ENCODE measurements at places on chromosomes 2 and 18.

GRCh38 chr2:100018341-100019193 lies 123.8 kb downstream of the AFF3 start:
- DNase-seq, result no peak

GRCh38 chr18:45330170-45330594 lies 285.1 kb upstream of the SLC14A2 start:
- no peak for DNase-seq

DNA sequence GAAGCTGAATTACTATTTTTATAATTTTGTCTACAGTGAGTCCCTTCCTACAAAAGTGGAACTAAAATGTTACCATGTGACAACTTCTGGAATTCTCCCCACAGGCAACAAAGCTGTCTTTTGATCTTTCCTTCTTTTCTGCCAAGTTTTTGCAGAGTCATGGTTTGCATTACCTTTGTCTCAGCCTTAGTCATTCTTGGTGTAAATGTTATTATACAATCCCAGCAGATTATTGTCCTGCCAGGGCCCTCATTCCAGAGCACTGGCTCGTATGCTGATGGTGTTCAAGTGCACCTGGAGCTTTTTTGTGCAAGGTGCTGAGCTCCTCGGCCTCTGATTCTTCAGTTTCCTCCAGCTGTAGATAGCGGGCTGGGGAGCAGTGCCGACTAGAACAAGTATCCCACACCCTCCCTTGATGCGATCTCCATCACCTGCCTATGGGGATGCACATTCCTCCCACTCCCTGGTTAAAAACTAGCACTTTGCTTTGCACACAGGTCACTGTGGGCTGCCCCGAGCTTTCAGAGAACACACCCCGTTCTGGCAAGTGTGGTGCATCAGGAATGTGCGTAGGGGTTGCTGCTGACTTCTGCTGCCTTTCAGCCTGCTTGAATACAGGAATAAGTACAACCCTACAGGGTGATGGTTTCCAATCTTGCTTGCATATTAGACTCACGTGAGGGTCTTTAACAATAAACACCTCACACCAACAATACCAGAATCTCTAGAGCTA lies 263.6 kb downstream of the RNF144A start:
- no peak for DNase-seq

- DNase-seq, result no peak
Observed at GRCh38 chr2:54708584-54709335, 14.7 kb upstream of the EML6 start.

DNA sequence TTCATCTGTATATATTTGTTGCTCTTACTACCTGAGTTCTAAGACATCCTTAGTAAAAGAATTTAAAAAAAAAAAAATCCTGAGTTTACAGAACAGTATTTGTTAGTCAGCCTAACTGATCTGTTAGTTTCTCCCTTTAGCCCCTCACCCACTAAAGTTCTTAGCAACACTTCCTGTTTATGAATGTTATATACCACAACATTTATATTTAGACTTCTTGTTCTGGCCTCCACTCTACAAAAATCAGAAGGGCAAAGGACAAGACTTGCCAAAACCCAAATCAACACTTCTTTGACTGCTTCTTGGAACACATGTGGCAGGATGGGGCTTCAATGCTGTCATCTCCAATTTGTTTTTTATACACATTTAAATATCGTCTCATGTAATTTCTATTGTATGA lies 71.1 kb downstream of the MGAT5 start:
- DNase-seq, result no peak

DNA sequence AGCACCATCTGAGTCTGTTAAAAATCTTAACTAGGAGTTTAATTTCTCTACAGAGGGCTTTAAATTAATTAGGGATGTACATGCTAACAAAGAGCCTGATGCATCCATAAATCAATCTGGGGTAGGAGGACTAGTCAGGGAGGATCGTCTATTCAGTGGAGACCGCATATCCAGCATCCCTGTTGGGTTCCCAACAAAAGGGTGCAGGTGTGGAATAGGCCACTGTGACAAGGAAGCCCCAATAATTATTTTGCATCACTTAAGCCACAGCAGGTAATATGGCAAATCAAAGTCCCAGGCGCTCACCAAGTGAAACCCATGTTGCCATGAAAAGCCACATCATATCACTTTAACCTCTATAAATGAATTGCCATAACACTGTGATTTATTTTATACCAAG lies 392.3 kb downstream of the NCKAP5 start:
- DNase-seq, result no peak

- DNase-seq, result no peak
Observed at GRCh38 chr2:25400169-25400568, 58.4 kb upstream of the DNMT3A start.

DNA sequence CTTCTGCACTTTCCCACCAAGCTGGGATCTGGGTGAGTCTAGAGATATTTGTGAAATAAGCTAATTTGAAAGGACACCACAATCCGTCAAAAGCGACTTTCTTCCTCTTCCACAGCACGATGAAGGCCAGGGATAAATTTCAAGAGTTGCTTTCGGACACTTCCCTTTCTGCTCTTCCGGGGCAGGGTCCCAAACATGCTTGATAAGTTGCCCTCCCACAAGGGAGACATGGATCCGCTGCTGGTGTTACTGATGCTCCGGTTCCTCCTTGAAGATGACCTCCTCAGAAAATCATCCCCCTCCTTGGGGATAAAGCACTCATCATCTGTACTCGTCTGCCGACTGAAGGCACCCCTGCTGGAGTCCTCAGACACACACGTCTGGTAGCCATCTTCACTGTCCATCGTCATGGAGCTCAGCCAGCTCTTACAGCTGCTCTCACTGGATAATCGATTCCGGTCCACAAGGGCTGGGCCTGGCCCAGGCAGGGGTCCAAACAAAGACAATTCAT lies 28.2 kb downstream of the CYTIP start:
- DNase-seq, result no peak

GRCh38 chr2:96665083-96665569 lies 22.6 kb downstream of the FER1L5 start:
- DNase-seq, result no peak

- DNase-seq, result no peak
Observed at GRCh38 chr18:10245031-10245845, 209.2 kb upstream of the APCDD1 start.

Measured in effector CD4-positive, alpha-beta T cell (primary cell).